WTC11 (cell line): ENCODE measurements at places on chromosomes 11 and 22. TPM values are rescaled to one million over a fixed set of nuclear protein-coding genes. Genes with fewer than 3 reads are reported as not detected.

DNA sequence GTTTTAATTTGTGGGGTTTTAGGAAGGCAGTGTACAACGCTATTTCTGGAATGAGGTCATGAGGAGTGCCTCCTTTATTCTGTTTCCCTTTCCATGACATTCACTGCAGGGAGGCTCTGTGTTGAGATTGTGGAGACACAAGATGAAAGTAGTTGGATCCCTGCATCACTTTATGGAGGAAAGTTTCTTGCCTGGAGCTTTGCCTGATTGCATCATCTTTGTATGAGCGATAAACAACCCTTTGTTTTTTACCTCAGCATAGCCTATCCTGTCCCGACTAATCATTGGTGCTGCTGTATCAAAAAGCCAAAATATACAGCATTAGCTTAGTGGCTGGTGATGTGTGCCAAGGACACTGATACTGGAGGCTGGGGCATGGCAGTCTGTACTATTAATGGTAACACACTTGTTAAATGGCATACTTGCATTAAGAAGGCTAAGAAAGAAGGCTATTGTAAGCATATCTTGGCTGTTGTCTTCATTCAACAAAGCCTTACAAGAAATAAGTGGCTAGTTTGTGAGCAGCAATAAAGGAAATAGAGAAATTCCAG, 31.2 kb upstream of the SLC5A4 start:
- no peak for DNase-seq

The RASSF10 gene
- total RNA-seq = 2.6 to 3.2 TPM (median 2.9 TPM) in 3 replicates

- no peak for DNase-seq
Measured at GRCh38 chr11:103257360-103257759, 148.1 kb downstream of the DYNC2H1 start.

DNA sequence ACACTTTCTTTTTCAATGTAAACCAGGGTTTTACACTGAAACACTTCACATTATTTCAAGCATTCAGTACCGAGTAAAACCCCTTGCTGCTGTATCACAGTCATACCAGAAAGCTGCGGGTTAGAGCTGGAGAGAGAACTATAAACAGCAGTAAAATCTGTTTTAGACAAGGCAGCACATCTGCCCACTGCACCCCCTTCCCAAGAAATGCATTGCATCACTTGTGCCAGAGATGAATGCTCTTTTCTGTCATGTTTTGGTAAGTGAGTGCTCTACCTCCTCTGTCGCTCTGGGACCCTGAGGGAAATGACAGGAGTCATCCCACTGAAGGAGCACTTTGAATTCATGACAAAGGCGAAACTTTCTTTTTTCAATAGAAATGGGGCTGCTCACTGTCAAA, 107.2 kb downstream of the MAML2 start:
- DNase-seq = no peak

The KCNJ5 gene
- 0.09 to 0.23 TPM (median 0.22 TPM) in 3 replicates for total RNA-seq
